Activated CD4-positive, alpha-beta T cell treated with anti-CD3 and anti-CD28 coated beads, Interleukin-2, amount 50 U/mL, for 1 hour (primary cell): ENCODE measurements at places on chromosomes 3 and 15.

- DNase-seq = no peak
Measured at GRCh38 chr3:110569073-110569472, 502.5 kb upstream of the NECTIN3 start.

DNA sequence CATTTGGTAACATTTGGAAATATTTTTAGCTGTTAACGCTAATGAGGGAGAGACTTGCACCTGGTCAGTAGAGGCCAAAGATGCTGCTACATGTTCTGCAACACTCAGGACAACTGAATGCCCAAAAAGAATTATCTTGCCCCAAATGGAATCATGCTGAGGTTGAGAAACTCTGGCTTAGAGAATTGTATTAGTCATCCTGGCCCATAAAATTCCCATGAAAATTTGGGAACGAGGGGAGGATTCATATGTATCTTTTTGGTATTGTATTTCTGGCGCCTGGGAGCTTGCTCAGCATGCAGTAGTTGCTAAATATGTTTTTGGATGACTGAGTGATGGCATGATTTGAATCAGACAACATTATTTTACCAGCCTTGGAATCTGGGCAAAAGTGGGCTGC is 59.9 kb downstream of the CHL1 start:
- no peak for DNase-seq

GRCh38 chr3:195869413-195870001 is 38.8 kb downstream of the TNK2 start:
- no peak for DNase-seq

GRCh38 chr3:162525066-162525742 is 1028.6 kb downstream of the OTOL1 start:
- DNase-seq = no peak

DNA sequence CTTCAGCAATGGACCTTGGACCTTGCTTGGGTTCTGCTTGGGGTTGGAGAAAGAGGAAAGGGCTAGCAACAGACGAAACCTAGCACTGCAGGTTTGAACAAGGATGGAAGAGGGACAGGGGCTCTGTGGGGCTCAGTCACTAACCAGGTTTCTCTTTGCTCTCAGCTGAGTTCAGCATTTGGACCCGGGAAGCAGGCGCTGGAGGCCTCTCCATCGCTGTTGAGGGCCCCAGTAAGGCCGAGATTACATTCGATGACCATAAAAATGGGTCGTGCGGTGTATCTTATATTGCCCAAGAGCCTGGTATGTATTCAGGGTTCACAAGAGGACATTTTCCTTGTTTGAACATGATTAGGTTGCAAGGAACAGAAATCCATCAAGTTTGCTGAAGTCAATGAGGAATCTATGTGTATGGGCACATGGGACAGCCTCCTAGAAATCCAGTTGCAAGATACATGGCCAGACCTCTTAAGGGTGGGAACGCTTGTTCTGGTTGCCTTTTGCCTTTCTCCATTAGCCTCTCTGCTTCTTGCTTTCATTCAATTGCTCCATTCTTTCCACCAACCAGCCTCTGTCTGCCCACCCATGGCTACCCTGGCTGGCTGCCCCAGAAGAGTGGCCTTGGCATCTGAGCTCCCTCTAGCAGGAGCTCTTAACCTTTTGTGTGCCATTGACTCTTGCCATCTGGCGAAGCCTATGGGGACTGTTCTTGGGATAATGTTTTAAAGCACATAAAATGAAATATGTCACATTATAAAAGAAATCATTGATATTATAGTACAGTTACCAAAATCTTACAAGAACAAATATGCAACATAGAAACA is 55.9 kb downstream of the DNASE1L3 start:
- DNase-seq = no peak

DNA sequence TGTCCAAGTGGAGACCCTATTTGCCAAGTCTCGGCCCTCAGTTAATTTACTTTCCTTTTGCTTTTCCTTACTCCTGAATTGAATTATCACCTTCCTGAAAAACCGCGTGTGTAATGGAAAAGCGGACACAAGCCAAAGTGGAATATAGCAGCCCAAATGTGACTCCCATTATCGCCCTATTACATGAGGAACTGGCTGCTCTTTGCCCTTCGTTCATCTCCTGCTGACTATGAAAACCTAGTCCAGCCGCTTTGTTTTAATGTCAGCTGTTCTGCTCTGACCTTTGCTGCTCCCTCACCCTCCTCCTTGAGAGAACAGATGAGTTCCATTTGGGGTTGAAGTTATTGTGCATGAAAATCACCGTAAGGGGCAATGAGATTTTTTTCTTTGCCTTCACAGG is 632.7 kb upstream of the SUCLG2 start:
- no peak for DNase-seq

GRCh38 chr3:137514853-137515252 is 249.3 kb upstream of the SOX14 start:
- DNase-seq = no peak

- no peak for DNase-seq
Measured at GRCh38 chr3:23916152-23916885, 471 bp downstream of the NKIRAS1 start.

DNA sequence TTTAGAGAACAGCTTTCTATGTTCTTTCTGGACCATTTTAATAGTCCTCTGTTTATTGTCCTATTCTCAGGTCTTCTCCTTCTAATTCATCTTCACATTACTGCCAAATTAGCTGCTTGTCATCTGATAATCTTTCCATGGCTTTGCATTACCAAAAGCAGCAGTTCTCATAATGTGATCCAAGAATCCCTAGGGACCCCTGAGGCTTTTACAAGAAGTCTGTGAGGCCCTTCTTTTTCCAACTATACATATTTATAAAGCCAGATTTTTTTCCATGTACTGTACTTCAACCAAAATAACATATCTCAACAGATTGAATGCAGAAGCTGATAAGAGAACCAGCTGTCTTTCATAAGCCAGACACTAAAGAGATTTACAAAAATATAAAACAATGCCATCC is 162.5 kb upstream of the BFSP2 start:
- DNase-seq = no peak

GRCh38 chr3:10738688-10739372 is 77.2 kb upstream of the SLC6A11 start:
- DNase-seq = peak; percentile 72
